Calu3 (cell line): ENCODE measurements at places on chromosomes 1 and 21. TPM values are rescaled to one million over a fixed set of nuclear protein-coding genes. Genes with fewer than 3 reads are reported as not detected.

GRCh38 chr1:80392529-80392928, 1386.0 kb upstream of the ADGRL4 start:
- DNase-seq = peak; percentile 1

- no peak for DNase-seq
Measured at GRCh38 chr1:71372496-71372895, 291.7 kb upstream of the ZRANB2 start.

DNA sequence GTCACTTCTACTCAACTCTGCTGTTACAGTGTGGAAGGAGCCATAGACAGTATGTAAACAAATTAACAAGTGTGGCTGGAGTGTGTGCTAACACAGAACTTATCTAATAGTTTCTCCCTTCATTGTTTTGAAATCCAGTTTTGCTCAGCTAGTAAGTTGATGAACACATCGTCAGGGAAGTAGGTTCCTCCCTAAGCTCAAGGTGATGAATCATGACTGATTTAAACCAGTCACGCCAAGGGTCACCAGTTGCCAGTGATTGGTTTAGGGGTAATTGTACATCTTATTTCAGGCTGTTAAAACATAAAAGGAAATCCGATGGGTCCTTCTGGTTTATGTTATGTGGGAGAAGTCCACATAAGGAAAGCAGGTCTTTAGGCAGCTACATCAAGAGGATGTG, 97.0 kb upstream of the CHODL start:
- DNase-seq = no peak

- DNase-seq = no peak
Measured at GRCh38 chr1:234773936-234774677, 164.1 kb upstream of the IRF2BP2 start.

GRCh38 chr1:20343149-20343937, 52.7 kb downstream of the VWA5B1 start:
- DNase-seq = no peak

Gene S100A2
- 11.1 and 14.1 TPM in 2 replicates for total RNA-seq

DNA sequence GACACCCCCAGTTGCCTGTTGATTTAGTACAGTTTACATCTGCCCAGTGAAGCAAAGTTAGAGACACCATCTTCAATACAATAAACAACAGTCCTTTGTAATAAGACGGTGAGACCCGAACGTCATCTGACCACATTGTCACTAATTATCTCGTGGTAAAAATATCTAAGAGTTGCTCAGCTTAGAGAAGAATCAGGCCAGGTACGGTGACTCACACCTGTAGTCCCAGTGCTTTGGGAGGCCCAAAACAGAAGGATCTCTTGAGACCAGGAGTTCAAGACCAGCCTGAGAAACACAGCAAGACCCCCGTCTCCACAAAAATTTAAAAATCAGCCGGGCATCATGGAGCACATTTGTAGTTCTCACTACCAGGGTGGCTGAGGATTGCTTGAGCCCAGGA, 53.5 kb downstream of the CD34 start:
- DNase-seq = no peak

DNA sequence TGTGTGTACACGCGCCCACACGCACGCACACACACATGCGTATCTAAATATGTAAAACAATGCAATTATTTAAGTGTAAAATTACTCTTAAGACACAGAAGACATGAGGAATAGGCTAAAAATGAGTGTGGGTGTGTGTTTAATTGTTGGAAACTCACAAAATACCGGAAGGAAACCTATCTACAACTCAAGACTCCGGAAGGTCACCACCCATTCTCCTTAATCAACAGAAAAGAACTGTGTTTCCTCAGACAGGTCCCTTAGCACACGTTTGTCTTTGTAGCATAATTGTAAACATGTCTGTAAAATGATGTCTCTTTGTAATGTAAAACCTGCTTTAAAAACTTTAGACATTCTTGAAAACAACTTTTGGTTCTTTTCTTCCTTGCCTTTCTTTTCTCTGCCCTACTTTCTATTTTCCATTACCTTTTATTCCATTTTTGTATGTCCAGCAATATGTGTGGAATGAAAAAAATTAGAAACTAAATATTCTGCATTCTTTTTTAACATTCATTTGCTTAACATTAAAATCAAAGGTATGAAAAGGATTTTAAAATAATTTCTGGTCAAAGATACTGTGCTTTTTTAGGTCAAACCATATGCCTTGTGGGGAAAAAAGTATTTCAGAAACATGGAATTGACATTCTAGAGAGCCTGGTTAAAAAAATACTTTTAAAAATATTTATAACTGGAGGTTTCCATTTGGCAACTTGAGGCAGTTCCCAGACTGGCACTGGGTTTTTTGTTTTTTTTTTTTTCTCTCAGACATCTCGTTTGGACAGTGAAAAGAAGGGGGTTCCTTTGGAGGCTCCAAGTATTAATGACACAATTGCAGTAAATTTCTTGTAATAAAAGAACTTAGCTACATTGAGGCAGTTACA, 46.2 kb downstream of the ATP5PF start:
- no peak for DNase-seq

GRCh38 chr1:1291548-1292441, 11.6 kb downstream of the SCNN1D start:
- DNase-seq = peak; percentile 82

DNA sequence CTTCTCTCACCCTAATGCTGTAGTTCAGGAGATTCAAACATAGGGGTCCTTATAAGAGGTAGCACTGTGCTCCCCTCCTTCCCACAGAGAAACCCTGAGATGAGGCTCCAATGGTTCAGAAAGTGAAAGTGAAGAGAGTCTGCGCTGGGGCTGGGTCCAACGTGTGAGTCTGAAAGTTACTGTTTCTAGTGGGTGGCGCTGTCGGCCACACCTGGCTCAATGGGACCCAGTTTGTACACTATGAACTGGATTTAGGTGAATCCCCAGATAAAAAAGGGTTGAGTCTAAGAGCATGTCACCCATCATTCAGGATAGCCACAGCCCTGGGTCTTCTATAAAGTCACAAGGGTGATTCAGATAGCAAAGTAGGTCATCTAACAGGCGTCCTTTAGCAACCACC, 2.8 kb downstream of the SMCP start:
- no peak for DNase-seq

Gene NUF2
- total RNA-seq = 25.3 and 33.1 TPM in 2 replicates

GRCh38 chr1:151711044-151711800, 5.4 kb downstream of the CELF3 start:
- DNase-seq = no peak

Gene C1orf94
- total RNA-seq = not detected in 2 replicates

Gene OR10Z1
- total RNA-seq = not detected in 2 replicates

DNA sequence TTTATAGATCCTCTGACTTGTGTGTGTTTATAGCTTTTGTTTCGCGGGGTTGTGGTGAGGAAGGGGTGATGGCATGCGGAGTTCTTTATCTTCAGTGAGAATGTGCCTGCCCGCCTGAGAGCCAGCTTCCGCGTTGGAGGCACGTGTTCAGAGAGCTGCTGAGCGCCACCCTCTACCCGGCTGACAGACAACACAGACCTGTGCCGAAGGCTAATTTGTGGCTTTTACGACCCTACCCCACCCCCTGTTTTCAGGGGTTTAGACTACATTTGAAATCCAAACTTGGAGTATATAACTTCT, 14.4 kb upstream of the CD101 start:
- no peak for DNase-seq

DNA sequence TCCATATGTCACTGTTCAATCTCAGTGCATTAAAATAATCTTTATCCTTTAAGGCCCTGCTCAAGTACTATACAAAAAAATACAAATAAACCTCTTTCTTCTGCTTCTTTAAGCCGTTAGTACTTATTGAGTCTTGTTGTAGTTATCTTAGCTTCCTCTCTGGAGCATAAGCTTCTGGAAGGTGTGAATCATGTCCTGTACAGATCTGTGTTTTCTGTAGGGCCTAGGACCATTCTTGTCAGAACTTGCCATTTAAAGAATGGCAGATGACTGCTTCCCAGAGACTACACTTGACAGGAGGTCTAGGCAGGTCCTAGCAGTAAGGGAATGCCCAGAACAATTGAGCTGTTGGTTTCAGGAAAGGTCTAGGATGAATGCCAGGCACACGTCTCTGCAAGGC, 12.9 kb downstream of the NEK7 start:
- DNase-seq = no peak

GRCh38 chr1:115117298-115117697, 28.0 kb upstream of the TSPAN2 start:
- peak; percentile 34 for DNase-seq

GRCh38 chr21:43320526-43320925, 106.4 kb downstream of the SIK1 start:
- no peak for DNase-seq

GRCh38 chr1:30088594-30088993, 634.8 kb downstream of the MATN1 start:
- no peak for DNase-seq

- no peak for DNase-seq
Measured at GRCh38 chr1:159054427-159054826, 22.1 kb downstream of the AIM2 start.

DNA sequence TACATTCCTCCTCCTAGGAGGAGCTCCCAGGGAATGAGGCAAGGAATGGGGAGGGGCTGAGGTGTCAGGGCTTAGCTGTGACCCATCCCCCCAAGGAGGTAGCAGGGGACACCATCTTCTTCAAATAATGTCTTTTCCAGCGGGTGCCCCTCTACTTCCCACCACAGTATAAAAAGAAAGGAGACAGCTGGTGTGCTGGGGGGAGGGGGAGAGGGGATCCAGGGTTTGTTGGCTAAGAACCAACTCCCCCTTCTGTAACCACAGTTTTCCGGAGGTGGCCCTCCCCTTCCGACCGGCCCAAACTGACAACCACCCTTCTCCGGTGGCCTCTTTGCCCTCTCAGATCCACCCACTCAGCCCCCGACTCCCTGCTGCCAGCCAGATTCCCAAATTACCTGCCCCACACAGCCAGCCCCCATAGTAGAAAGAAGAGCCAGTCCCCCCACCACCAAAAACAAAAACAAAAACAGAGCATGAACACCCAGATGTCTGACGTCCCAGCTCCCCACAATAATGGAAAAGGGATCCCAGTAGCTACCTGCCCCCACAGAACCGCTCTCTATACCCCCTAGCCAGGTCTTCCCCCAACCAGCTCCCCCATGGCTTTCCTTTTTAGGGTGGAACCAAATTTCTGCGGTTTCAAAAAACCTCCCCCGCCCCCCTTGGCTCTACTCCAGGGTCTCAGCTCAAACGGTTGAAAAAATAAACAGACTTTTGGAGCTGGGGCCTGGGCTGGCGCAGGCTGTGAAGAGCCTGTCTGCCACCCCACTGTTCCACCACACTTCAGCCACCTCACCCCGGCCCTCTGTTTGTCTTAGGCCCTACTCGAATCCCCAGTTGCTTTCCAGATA, 2.1 kb downstream of the ARHGEF2 start:
- peak; percentile 37 for DNase-seq

Gene GBP3
- 60.0 and 95.4 TPM in 2 replicates for total RNA-seq

- no peak for DNase-seq
Measured at GRCh38 chr1:173857363-173857917, 10.3 kb downstream of the GAS5 start.

DNA sequence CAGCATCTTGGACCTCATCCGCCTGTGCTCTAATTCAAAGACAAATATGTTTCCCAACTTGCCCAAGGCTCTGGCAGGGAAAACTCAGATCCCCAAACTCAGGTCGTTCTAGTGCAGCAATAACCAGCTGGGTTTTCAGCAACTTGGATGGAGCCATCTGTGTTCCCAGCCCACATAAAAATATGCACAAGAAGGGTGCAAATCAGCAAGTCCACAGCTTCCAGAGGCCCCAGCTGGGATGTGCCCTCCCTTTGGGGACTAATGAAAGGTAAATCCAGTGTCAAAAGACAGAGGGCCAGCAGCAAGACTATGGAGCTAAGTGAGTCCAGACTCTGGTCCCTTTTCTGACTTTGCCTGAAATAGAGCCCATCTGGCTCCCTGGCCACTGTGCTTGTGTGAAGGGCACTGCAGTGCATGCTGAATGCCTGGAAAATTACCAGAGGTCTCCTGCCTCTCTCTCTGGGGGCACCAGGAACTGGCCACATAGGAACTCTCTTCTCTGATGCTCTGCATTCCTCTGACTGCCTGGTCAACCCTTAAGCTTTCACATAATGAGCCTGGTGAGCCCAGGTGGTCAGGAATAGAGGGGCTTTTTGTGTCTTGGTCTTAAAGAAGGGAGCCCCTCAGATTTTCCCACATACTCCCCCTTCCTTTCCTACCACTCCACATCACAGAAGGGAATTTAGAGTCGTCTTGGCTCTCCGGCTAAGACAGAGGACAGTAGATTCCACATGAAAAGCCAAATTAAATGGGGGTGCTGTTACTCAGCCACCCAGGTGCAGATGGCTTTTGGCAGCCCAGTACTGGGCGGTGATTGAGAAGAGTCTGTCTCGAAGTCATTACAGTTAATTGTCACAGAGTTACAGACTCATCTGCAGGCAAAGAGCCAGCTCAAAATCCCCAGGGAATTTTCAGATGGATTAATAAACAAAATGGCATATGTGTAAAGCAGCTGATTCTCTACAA, 88.1 kb upstream of the C1orf21 start:
- no peak for DNase-seq

DNA sequence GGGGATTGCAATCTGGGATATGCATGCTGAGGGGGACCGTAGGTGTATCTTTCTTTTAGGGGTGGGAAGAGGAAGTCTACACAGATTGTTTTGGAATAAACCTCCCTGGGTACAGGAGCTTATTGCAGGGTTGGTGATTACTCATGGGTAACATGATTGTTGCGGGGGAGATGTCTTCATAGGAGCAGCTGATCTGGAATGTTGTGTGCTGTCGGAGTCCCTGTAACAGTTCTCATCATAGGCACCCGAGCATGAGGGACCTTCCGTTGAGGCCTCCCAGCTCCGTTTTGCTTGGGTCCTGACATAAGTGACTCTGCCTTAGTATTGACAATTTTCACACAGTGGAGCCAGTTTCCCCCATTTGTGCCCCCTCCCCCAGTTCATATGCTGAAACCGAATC, 4.2 kb upstream of the PRXL2B start:
- DNase-seq = no peak

GRCh38 chr1:118396829-118397495, 211.9 kb upstream of the SPAG17 start:
- no peak for DNase-seq

Gene MRPL39
- 20.0 and 20.6 TPM in 2 replicates for total RNA-seq

Gene S100A3
- not detected in 2 replicates for total RNA-seq

DNA sequence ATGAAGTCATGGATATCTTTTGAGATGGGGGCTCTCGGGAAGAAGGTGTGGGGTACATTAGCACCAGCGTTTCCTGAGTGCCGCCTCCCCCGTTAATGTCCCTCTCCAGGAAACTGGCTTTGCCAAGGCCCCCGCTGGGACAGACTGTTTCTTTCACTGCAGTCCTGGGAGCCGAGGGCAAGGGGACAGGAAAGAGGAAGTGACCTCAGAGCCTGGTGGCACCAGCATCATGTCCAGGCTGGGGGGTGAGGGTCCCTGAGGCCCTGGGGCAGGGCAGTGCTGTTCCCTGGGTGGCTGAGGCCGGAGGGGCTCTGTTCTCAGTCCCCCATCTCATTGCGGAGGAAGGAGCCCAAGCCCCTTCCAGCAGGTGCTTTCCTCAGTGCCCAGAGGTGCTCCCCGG, 5.8 kb downstream of the PFKL start:
- DNase-seq = no peak

DNA sequence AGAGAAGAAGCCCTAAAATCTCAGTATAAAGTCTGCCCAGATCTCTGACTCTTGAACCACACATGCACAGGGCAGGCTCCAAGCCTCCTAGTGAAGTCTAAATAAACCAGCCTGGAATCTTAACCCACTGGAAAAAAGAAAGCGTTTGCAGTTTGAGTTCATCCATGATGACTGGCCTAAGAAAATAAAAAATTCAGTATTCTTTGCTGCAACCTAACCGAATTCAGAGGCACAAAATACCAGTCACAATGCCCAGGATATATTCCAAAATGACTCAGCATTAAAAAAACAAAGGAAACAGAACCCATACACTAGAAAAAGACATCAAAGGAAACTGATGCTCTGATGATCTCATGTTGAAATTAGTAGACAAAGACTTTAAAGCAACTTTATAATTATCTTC, 269.2 kb downstream of the SDCCAG8 start:
- DNase-seq = no peak

Gene CDCA8
- 33.2 and 34.5 TPM in 2 replicates for total RNA-seq
